Right hindlimb (tissue), 1 donor: ENCODE measurements at places on chromosomes 4 and X.

DNA sequence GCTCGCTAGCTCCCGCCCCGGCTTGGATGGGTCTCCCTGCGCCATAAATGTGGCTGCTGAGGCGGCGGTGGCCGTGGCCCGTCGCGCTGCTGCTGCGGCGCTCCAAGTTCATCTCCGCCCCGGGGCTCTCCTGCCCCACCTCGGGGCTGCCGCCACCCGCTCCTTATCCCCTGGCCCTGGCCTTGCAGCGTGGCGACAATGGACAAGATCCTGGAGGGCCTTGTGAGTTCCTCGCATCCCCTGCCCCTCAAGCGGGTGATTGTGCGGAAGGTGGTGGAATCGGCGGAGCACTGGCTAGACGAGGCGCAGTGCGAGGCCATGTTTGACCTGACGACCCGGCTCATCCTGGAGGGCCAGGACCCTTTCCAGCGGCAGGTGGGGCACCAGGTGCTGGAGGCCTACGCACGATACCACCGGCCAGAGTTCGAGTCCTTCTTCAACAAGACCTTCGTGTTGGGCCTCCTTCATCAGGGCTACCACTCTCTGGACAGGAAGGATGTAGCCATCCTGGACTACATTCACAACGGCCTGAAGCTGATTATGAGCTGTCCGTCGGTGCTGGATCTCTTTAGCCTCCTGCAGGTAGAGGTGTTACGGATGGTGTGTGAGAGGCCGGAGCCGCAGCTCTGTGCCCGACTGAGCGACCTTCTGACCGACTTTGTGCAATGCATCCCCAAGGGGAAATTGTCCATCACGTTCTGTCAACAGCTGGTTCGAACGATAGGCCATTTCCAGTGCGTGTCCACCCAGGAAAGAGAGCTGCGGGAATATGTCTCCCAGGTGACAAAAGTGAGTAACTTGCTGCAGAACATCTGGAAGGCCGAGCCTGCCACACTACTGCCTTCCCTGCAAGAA is 763 bp downstream of the USP38 start:
- DNase-seq: peak; percentile 41

GRCh38 chrX:68917799-68918198 is 89.0 kb downstream of the EFNB1 start:
- DNase-seq: no peak

- no peak for DNase-seq
These were observed 27.9 kb upstream of the KIAA1210 start for GRCh38 chrX:119155416-119156035.

GRCh38 chrX:102599951-102600579 is 750 bp downstream of the ARMCX5 start:
- peak; percentile 20 for DNase-seq

- DNase-seq: no peak
These were observed 1608.7 kb downstream of the STIM2 start for GRCh38 chr4:28469387-28469786.

DNA sequence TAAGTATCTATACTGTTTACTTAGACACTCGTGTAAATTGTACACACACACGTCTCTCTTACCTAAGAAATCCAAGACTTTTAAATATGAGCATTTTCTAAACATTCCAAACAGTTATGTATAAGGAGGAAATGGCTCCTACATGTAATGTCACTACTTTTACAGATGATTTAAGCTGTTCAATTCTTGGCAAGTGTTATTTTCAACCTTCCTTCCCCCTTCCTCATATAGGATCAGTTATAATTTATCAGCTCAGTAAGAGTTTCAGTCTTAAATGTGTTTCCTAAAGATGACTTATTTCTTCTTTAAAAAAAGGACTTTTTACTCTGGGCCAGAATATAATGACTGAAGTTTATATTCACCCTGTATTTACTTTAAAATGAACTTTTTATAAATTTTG is 601.1 kb downstream of the ANKRD50 start:
- no peak for DNase-seq

DNA sequence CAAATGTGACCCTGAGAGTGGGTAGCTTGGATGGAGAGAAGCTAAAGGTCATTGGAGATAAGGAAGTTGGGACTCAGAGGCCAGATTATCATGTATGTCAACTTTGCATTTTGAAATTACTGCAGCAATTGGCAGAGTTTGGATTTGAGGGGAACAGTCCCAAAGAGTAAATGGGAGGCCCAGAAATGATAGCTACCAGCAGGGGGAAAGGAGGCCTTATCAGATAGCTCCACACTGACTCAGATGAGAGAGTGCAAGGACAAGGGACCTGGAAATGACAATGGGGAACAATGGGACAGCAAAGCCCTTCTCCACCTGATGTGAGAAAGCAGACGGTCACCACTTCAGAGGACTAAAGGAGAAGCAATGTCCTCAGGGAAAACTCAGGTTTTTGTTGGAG is 201.5 kb upstream of the JADE1 start:
- DNase-seq: no peak

DNA sequence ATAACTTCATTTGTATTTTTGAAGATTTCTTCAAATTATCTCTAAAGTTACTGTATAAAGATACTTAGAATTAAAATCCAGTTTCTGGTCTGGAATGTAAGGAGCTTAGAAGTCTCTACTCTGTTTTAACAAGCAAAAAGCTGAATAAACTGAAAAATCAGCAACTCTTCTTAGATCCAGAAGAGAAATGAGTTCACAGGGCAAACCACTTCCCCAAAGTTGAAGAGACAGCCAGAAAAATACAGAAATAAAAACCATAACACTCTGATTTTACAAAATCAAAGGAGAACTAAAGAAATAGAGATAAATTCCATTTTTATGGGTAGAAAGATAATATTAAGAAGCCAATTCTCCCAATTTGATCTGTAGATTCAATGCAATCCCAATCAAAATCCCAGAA is 1166.8 kb downstream of the ADGRL3 start:
- DNase-seq: no peak

- DNase-seq: peak; percentile 77
These were observed 85.9 kb downstream of the GATB start for GRCh38 chr4:151674804-151675391.

- no peak for DNase-seq
These were observed 43.5 kb downstream of the NUDT9 start for GRCh38 chr4:87465739-87466366.
